Muscle of leg (tissue), 16 donors: ENCODE measurements at places on chromosomes 16 and 17. TPM values are rescaled to one million over a fixed set of nuclear protein-coding genes. Genes with fewer than 3 reads are reported as not detected.

Gene UNK
- total RNA-seq: 18.6 TPM

Gene LDHD
- 2.3 TPM for total RNA-seq

Gene CDH3
- total RNA-seq: 0.27 TPM

Gene OSGIN1
- total RNA-seq: 0.18 TPM

Gene PLCG2
- total RNA-seq: 4.7 TPM

Gene EMP2
- 50.4 TPM for total RNA-seq

Gene CYB5B
- total RNA-seq: 55.5 TPM

Gene MYH2
- total RNA-seq: 42.5 TPM

Gene PDK2
- 22.2 TPM for total RNA-seq

Gene CES3
- total RNA-seq: 0.22 TPM

Gene ATP2C2
- total RNA-seq: 0.13 TPM

Gene CRISPLD2
- 5.4 TPM for total RNA-seq

Gene XYLT1
- total RNA-seq: 6.1 TPM
